ENCODE measurements at places on chromosomes 7 and 10. TPM values are rescaled to one million over a fixed set of nuclear protein-coding genes. Genes with fewer than 3 reads are reported as not detected.

Gene CYP2E1
- 11.9 TPM for total RNA-seq

- no peak for DNase-seq
- H3K4me3 ChIP-seq, result no peak overlapping the region
- H3K27me3 ChIP-seq, result no peaks in the 10 kb centered on the region
Observed at GRCh38 chr10:84184517-84184916, 9.8 kb upstream of the CDHR1 start.

GRCh38 chr7:156474241-156474743, 166.3 kb upstream of the RNF32 start:
- H3K27me3 ChIP-seq, result no peaks in the 10 kb centered on the region
- H3K27ac ChIP-seq, result no peak overlapping the region
- no peak overlapping the region for H3K4me3 ChIP-seq
- no peaks in the 10 kb centered on the region for H3K4me1 ChIP-seq
- no peaks in the 10 kb centered on the region for H3K36me3 ChIP-seq
- no peak for DNase-seq

Gene BEND7
- 6.9 TPM for total RNA-seq

DNA sequence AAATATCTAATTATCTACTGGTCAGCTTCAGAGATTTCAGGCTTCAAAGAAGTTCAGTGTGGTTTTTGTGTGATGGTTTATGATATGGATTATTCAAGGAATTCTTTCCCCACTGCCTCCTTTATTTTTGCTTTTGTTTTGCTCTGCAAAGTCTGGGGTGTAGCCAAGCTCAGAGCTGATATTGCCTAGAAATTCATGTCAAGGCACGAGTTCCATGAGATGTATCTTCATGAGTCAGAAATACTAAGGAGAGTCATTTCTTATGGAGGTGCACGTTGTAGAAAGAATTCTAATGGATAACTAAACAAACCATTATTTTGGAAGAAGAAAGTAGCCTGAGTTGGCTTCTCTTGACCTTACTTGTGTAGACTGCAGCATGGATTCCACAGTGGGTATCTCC, 37.4 kb downstream of the VIM start:
- H3K36me3 ChIP-seq, result no peaks in the 10 kb centered on the region
- no peaks in the 10 kb centered on the region for H3K27me3 ChIP-seq
- H3K27ac ChIP-seq, result no peak overlapping the region
- H3K4me1 ChIP-seq, result no peaks in the 10 kb centered on the region
- H3K4me3 ChIP-seq, result no peak overlapping the region

DNA sequence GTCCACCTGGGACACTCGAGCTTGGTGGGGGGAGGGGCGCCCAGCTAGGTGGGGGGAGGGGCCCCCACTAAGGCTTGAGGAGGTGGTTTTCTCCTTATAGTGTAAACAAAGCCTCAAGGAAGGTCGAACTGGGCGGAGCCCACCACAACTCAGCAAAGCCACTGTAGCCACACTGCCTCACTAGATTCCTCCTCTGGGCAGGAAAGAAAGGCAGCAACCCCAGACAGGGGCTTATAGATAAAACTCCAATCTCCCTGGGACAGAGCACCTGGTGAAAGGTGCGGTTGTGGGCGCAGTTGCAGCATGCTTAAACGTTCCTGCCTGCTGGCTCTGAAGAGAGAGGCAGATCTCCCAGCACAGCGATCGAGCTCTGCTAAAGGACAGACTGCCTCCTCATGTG, 133.1 kb downstream of the SNX13 start:
- H3K4me3 ChIP-seq, result no peak overlapping the region
- no peaks in the 10 kb centered on the region for H3K4me1 ChIP-seq
- peaks cover 13% of the 10 kb centered on the region for H3K36me3 ChIP-seq
- DNase-seq, result no peak
- H3K27ac ChIP-seq, result no peak overlapping the region

DNA sequence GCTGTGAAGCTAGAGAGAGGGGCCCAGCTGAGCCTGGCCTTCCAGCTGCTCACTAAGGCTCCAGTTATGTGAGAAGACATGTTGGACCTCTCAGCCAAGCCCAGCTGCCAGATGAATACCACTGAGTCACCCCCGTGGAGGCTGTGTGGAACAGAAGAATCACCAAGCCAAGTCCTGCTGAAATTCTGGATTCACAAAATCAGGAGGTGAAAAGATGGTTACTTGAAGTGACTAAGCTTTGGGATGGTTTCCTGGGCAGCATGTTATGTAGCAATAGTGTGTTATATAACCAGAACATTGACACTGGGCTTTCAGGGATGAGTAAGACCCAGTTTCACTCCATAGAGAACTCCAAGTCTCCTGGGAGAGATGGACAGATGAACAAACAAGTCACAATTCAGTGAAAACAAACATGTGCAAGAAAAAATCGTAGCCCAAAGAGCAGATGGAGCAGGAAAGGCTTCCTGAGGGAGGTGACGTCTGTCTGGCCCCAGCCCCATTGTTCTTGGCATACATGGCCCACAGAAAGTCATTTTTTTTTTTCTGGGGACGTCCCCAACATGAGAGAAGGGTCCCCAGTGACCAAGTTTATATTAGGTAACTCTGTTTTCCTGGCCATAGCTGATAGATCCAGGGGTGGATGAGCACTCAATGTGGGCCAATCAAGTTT, 64.1 kb upstream of the PDZD8 start:
- H3K36me3 ChIP-seq, result no peaks in the 10 kb centered on the region
- no peak overlapping the region for H3K27ac ChIP-seq
- H3K4me1 ChIP-seq, result no peaks in the 10 kb centered on the region
- DNase-seq, result peak; percentile 18

Gene PDK4
- total RNA-seq, result 227 TPM

GRCh38 chr10:69988094-69988493, 64.6 kb upstream of the MACROH2A2 start:
- DNase-seq, result no peak
- H3K4me3 ChIP-seq, result no peak overlapping the region
- H3K27me3 ChIP-seq, result no peaks in the 10 kb centered on the region
- no peaks in the 10 kb centered on the region for H3K36me3 ChIP-seq
- H3K4me1 ChIP-seq, result no peaks in the 10 kb centered on the region
- H3K27ac ChIP-seq, result no peak overlapping the region

GRCh38 chr10:47192273-47192672, 107.7 kb upstream of the GDF10 start:
- H3K27ac ChIP-seq, result no peak overlapping the region
- H3K4me1 ChIP-seq, result peaks cover 5% of the 10 kb centered on the region
- no peaks in the 10 kb centered on the region for H3K36me3 ChIP-seq
- no peak overlapping the region for H3K4me3 ChIP-seq
- no peak for DNase-seq

- H3K27me3 ChIP-seq, result no peaks in the 10 kb centered on the region
- H3K4me1 ChIP-seq, result peaks cover 11% of the 10 kb centered on the region
- no peaks in the 10 kb centered on the region for H3K36me3 ChIP-seq
- H3K4me3 ChIP-seq, result no peak overlapping the region
Observed at GRCh38 chr10:71727738-71728737, 8.5 kb upstream of the C10orf105 start.

- H3K36me3 ChIP-seq, result peaks cover 86% of the 10 kb centered on the region
- peak overlapping the region; percentile 18 for H3K27ac ChIP-seq
- H3K4me3 ChIP-seq, result no peak overlapping the region
- H3K27me3 ChIP-seq, result no peaks in the 10 kb centered on the region
- no peaks in the 10 kb centered on the region for H3K4me1 ChIP-seq
- DNase-seq, result no peak
Observed at GRCh38 chr10:87054373-87055295, 34.5 kb downstream of the FAM25A start.

DNA sequence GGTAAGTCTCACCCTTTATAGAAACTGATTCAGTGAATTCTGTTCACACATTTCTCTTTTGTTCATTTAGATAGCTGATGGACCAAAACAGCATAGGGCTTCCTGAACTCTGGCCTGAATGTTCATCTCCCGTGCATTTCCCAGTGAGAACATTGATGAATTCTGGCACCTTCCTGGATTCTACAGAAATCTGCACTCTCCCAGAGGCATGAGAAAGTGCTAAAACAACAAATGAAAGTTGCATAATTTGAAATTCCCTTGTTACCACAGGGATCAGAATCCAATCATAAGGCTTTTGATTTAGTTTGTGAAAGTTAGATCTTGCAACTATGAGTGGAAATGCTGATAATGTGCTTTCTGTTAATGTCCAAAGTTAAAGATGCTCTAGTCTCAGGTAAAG, 29.7 kb upstream of the SCIN start:
- H3K36me3 ChIP-seq, result no peaks in the 10 kb centered on the region
- no peak overlapping the region for H3K27ac ChIP-seq
- H3K4me3 ChIP-seq, result no peak overlapping the region
- no peak for DNase-seq
- no peaks in the 10 kb centered on the region for H3K27me3 ChIP-seq
- H3K4me1 ChIP-seq, result no peaks in the 10 kb centered on the region

Gene IMMP2L
- total RNA-seq, result 143 TPM

Gene ZNF488
- total RNA-seq, result not detected

Gene PRSS37
- total RNA-seq, result not detected

DNA sequence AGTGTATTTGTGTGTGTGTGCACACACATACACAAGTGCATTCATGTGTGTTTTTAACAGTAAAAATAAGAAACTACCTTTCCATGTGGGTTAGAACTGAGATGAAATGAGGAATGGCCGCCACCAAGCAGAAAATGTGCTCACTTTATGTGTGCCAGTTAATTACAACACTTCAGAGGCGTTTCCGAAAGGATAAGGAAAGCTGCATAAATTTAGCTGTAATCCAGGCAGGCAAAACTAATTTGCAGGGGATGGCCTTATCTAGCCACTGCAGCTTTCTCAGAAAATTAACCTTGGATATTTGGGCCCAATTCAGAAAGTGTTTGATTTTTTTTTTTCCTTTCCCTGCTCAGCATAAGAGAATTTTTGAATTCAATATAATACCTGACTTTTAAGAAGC, 328.8 kb upstream of the PHF14 start:
- no peaks in the 10 kb centered on the region for H3K36me3 ChIP-seq
- H3K27me3 ChIP-seq, result no peaks in the 10 kb centered on the region
- H3K4me1 ChIP-seq, result no peaks in the 10 kb centered on the region
- no peak overlapping the region for H3K4me3 ChIP-seq
- no peak overlapping the region for H3K27ac ChIP-seq

DNA sequence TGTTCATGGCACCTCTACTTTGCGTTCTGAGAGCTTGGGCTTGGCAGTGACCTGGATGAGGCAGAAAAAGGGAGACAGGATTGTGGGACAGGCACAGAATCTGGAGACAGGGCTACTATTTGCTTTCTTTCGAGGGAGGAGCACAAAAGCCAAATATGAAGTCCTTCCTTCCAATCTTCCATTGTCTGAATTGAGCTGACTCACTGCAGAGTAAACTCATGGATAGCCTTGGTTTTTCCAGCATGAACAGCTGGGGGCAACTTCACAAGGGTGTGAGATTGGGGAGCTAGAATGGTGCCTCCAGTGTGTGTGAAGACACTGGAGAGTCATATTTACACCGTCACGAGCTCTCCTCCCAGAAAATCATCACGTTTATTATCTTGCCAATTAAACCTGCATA, 55.6 kb upstream of the NRP1 start:
- H3K27ac ChIP-seq, result no peak overlapping the region
- DNase-seq, result no peak
- H3K4me3 ChIP-seq, result no peak overlapping the region
- H3K4me1 ChIP-seq, result no peaks in the 10 kb centered on the region
- no peaks in the 10 kb centered on the region for H3K36me3 ChIP-seq
- no peaks in the 10 kb centered on the region for H3K27me3 ChIP-seq

- no peak overlapping the region for H3K4me3 ChIP-seq
- DNase-seq, result no peak
- H3K27ac ChIP-seq, result peak overlapping the region; percentile 14
- H3K36me3 ChIP-seq, result no peaks in the 10 kb centered on the region
- H3K27me3 ChIP-seq, result no peaks in the 10 kb centered on the region
Observed at GRCh38 chr7:42739638-42740037, 172.2 kb downstream of the C7orf25 start.

- no peak for DNase-seq
- no peak overlapping the region for H3K4me3 ChIP-seq
- no peaks in the 10 kb centered on the region for H3K4me1 ChIP-seq
- H3K27ac ChIP-seq, result no peak overlapping the region
- no peaks in the 10 kb centered on the region for H3K36me3 ChIP-seq
- no peaks in the 10 kb centered on the region for H3K27me3 ChIP-seq
Observed at GRCh38 chr7:25263337-25263736, 35.1 kb upstream of the NPVF start.

DNA sequence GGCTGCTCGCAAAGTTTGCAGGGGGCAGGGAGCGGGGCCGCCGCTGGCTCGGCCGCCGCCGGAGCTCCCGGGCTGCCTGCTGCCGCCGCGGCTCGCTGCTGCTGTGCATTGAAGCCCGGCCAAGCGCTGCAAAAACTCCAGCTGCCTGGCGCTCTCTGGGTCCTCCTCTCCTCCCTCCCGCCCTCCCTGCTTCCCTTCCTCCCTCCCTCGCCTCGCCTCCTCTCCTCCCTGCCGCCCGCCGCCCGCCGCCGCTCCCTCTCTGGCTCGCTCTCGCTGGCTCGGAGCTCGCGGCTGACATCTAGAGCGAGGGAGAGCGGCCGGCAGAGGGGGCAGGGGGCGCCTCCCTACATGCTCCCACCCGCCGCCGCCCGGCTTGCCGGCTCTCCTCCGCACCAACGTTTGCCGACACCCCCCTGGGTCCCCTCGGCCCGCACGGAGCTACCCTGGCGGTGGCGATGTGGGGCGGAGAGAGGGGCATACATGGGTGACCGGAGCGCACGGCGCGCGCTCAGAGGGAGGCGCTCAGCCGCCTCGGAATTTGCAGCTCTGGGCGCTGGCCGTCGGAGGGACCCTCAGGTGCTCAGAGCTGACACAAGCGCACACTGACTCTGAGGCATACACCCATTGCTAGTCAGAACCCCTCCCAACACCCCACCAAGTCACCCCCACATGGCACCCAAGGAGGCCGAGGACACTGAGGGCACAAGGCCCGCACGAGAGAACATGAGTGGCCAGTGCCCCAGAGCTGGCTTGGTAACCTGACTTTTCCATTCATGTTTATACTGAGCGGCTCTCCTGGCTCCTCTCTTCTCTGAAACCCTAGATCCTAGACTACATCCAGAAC, 1.2 kb upstream of the PLXNA4 start:
- H3K27ac ChIP-seq, result peak overlapping the region; percentile 46
- peak; percentile 84 for DNase-seq
- no peaks in the 10 kb centered on the region for H3K4me1 ChIP-seq
- peak overlapping the region; percentile 72 for H3K4me3 ChIP-seq
- no peaks in the 10 kb centered on the region for H3K36me3 ChIP-seq

DNA sequence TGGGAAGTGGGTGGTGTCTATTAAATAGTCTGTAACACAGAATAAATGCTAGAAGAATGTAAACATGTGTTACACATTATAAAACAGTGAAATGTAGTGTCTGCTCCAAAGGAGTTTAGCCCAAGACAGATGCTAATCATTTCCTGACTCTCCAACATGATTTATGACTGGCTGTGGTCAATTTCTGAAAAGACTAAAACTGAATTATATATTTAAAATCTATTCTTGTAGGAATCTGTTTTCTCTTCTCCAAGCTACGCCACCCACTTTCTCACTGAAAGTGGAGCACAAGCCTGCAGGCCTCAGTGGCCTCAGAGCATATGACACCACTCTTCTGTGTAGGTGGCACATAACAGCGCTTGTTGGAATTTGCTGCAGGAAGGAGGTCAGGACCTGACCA, 44.4 kb downstream of the CTTNBP2 start:
- no peak overlapping the region for H3K4me3 ChIP-seq
- no peak for DNase-seq
- H3K36me3 ChIP-seq, result no peaks in the 10 kb centered on the region

GRCh38 chr7:127894588-127894987, 136.6 kb downstream of the LRRC4 start:
- H3K4me3 ChIP-seq, result no peak overlapping the region
- no peak overlapping the region for H3K27ac ChIP-seq
- DNase-seq, result no peak
- no peaks in the 10 kb centered on the region for H3K27me3 ChIP-seq
- H3K36me3 ChIP-seq, result no peaks in the 10 kb centered on the region

All from ascending aorta (tissue), 2 donors.